Jurkat, Clone E6-1 (cell line): ENCODE measurements at places on chromosomes 16 and 17.

DNA sequence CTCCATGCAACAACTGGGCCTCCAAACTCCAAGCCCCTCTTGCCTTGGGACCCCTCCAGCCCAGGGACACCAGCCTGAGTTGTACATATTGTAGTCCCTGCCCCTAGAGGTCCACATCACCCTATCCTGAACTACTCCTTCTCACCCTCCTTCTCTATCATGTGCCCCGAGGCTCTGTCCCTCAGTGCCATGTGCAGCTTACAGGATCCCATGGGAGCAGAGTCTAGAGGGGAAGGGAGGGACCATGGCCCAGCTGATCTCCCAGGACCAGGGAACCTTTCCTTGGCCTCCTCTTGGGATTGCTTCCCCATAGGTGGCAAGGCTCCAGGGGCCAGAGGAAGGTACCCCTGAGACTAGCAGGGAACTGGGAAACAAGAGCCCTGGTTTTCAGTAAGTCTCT, 35.3 kb downstream of the TMEM132E start:
- DNase-seq, result no peak

GRCh38 chr16:24721830-24722238, 7.6 kb upstream of the TNRC6A start:
- DNase-seq, result no peak

DNA sequence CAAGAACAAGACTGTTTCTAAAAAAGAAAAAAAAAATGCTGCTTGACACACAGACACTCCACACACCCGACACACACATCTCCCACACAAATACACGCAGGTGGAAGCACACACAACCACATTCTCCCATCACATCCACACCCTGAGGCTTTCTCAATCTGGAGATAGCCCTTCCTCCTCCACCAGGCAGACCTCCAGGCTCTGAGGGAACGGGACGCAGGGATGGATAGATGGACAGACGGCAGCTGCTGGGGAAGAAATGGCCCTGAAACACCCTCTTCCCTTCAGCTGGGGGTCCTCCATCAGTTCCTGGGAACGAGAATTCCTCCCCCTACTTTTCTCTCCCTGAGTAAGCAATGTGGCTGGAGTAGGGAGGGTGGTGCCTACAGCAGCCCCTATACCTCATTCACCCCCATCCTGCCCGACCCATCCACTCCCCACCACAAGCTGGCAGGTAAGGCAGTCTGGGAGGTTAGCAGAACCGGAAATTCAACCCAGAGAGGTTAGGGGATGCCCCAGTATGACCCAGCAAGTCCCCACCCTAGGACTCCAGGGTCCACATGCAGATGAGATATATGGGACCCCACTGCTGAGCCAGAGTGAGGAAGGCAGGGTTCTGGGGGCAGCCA, 4.1 kb upstream of the LITAFD start:
- no peak for DNase-seq

DNA sequence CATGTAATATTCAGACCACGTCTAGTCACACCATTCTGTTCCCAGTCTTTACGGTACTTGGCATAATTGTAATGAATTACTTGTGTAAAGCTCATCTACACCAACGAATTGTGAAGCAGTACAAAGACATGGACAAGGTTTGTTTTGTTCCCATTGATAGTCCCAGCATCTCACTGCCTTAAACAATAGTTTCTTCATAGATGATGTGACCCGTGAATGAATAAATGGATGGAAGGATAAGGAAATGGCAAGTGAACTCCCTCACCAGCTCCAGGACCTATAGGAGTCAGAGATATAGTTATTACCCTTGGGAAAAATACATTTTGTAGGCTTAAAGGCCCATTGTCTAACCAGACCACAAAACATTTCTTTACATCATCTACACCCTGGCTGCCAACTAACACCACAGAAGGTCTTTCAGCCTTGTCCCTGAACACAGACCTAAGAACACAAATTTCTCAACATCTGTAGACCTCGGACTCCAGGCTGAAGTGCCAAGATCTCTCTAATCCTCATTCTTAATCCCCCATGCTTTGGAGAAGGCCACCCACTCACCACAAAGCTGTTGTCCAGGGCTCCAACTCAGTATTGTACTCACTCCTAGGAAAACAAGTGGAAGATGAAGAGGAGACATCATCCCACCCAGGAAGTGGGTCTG, 38.2 kb downstream of the MAF start:
- no peak for DNase-seq

DNA sequence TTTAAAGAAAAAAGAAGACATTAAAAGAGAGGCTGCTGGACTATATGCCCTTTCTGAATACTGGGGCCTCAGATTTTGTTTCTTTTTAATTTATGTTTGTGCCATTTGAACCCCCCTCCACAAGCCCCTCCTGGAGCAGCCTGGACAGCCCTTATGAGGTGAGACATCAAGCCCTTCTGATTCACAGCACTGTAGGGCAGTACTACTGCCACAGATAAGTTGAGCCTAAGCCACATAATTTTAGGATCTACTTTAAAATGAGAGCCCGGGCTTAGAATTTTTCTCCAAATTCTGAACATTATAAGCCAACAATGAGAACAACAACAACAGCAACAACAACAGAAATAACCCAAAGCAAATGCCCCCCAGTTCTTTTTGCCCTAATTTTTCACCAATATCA, 256.9 kb upstream of the SALL1 start:
- DNase-seq, result no peak

DNA sequence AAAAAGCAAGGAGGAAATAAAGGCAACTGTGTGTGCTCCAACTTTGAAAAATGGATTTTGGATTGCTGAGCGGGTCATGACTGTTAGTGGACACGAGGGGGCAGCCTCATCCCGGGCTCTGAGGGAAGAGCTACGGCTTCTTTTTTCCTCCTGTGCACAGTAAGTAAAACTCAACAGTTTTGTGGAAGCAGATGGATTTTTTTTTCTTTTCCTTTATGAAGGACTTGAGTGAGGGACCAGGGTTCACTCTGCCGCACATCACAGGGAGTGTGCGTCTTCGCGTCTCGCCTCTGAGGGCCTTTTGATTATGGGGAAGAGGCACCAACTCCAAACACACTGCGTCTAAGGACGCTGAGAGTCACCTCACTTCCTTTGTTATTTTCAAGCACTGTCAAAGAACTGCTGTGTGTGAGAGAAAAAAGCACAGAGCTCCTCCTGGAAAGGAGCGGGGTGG, 80.3 kb upstream of the GOT2 start:
- DNase-seq, result peak; percentile 8

GRCh38 chr17:81339534-81340296, 44.6 kb upstream of the SLC38A10 start:
- DNase-seq, result no peak

DNA sequence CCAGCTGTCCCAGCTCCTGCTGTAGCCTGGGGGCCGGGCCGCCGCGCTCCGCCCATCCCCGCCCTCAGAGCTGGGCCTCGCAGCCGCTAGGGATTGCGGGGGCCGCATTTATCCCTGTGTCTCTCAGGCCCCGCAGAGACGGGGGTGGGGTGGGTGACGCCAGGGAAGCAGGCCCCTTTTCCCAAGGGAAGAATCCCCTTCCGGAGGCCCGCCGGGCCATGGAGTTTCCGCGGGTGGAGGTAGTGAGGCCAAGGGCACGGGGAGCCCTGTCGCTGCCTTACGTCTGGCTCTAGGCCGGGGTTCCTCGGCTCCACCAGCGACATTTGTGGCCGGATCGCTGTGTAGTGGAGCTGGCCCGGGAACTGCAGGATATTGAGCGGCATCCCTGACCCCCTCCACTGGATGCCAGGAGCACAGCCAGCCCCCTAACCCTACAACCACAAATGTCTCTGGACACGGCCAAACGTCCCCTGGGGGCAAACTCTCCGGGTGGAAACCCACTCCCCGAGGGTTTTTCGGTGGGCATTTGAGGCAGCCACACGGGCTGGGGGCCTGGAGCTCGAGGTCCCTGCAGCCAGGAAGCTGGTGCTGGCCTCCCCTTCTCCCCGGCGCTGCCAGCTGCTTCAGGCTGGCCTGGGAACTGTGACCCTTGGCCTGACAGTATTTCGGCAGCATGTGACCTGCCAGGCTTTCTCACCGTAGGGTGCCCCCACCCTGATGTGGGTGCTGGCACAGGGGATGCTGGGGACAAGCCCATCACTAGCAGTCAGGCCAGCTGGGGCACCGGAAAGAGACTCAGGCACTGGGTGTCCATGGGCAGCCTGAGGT, 12.0 kb upstream of the CD300A start:
- peak; percentile 52 for DNase-seq

- no peak for DNase-seq
These were observed 6.9 kb downstream of the ZACN start for GRCh38 chr17:76085731-76086366.

GRCh38 chr17:45430738-45431530, 1.7 kb downstream of the ARHGAP27 start:
- no peak for DNase-seq

DNA sequence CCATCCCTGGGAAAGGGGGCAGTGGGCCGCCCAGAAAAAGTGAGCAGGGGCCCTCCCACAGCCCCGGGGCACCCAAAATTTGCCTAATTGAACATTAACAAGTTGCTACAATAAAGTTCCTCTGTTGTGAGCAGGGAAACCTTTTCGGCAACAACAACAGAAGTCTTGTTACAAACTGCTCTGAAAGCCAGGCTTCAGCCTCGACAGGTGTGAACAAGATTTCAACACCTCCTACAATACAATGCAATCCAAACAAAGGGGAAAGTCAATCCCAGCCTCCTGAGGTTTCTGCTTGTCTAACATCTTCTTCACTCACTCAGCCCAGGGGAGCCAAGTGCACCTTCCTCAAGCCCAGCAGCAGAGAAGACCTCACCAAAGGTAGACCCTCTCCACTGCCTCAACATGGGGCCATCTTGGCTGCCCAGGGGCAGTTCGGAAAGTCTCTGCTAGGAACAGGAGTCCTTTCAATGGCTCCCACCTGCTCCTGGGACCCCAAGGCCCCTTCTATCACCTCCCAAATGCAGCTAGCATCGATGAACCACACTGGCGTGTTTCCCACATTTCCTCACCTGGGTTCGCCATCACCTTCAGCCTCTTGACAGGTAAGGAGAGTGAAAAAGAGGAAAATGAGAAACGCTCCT, 19.1 kb downstream of the ZFHX3 start:
- DNase-seq, result no peak

DNA sequence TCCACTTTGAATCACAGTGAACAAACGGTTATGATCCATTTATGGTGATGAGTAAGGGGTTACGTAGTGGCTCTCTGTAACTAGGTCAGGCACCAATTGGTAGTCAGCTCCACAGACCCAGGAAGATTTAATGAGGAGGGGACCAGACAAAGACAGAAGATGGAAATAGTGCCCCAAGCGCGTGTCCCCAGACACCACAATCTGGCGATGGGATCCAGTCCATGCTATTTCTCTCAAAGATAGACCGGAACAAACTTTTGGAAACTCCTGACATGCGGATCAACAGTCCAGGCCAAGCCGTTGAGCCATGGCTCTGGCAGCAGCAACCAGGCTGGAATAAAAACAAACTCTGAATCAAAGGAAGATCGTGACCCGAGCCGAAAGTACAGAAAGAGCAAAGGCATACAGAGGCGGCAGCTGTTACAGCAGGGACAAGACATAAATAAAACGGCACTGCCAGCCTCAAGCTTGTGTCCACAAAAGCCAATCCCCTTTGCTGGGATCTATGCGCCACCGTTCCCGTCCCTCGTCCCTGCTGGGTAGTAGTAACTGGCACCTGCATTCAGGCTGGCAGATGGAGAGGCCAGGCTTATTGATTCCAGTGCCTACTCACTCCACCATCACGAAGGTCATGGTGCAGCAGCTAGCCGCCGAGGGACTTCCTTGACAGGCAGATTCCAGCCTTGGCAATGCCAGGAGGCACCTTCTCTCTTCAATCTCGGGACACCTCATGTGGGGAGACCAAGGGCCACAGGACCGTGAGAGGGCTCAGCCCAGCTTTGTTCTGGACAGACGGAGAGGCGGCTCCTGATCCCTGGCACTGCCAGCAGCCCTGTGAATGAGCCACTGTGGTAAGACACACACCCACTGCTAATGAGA, 50.2 kb downstream of the CDH11 start:
- DNase-seq, result no peak

DNA sequence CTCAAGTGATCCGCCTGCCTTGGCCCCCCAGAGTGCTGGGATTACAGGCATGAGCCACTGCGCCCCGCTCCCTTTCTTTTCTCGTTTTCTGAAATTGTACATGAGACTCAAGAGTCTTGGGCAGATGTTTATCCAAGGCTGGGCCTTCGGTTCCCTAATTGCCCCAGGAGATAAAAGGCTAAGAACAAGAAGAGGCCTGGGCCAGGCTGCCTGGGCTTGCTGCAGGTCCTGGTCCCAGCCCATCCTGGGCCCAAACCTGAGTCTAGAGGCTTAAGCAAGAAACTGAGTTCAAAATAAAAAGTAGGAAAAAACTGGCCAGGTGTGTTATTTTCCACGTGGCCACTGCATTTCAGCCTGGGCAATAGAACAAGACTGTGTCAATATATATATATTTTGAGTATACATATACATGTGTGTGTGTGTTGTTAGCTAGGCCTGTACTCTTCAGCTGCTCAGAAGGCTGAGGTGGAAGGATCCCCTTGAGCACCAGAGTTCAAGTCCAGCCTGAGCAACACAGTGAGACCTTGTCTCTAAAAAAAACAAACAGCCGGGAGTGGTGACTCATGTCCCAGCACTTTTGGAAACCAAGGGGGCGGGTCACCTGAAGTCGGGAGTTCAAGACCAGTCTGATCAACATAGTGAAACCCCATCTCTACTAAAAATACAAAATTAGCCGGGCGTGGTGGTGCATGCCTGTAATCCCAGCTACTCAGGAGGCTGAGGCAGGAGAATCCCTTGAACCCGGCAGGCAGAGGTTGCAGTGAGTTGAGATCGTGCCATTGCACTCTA, 6.8 kb upstream of the CLUH start:
- no peak for DNase-seq

DNA sequence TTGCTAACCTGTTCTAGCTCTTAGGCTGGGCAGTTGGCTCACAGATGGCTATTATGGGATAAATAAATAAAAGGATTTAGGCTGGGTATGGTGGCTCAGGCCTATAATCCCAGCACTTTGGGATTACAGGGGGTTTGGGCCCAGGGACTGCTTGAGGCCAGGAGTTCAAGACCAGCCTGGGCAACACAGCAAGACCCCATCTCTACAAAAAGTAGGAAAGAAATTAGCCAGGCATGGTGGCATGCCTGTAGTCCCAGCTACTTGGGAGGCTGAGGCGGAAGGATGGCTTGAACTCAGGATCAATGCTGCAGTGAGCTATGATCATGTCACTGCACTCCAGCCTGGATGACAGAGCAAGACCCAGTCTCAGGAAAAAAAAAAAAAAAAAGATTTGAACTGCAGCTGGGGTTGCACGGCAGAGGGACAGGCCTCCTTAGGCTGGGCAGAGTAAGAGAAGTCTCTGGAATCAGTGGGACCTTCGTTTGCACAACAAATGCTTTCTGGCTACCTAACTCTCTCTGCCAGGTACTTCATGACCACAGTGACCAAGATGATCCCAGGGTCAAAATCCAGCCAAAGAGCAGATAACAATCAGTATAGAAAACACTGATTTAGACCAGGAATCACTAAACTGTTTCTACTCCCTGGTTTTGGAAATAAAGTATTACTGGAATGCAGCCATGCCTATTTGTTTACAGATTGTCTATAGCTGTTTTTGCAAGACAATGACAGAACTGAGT, 6.8 kb downstream of the RUSF1 start:
- no peak for DNase-seq

- DNase-seq, result no peak
These were observed 52.3 kb downstream of the RPTOR start for GRCh38 chr17:80596760-80597608.
